ENCODE measurements at places on chromosomes 6 and 20.

- no peak for DNase-seq
Measured at GRCh38 chr6:12601881-12602280, 114.7 kb upstream of the PHACTR1 start.

DNA sequence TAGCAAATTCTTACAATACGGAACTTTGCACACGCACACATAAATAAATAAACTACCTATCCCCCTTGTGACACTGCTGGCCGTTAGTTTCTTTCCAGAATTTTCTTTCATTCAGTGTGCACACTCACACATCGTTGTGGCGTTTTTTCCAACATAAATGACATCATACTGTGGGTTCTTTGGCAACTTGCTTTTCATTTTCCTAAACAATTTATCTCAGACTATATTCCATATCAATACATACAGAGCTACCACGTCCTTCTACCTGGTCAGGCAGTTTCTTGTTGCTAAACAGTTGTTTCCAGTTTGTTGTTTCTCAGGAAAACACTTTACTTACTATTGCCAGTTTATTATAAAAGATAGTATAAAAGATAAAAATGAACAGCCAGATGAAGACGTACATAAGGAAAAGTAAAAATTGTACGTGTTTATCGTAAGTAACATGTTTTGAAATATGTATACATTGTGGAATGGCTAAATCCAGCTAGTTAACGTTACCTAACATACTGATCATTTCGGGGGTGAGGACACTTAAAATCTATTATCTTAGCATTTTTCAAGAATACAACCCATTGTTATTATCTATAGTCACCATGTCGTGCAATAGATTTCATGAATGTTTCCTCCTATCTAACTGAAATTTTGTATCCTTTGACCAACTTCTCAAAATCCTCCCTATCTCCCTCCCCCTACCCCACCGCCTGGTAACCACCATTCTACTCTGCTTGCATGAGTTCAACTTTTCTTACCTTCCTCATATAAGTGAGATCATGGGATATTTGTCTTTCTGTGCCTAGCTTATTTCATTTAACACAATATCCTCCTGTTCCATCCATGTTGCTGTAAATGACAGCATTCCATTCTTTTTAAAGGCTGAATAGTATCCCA is 1.2 kb upstream of the TP53RK start:
- DNase-seq, result no peak

DNA sequence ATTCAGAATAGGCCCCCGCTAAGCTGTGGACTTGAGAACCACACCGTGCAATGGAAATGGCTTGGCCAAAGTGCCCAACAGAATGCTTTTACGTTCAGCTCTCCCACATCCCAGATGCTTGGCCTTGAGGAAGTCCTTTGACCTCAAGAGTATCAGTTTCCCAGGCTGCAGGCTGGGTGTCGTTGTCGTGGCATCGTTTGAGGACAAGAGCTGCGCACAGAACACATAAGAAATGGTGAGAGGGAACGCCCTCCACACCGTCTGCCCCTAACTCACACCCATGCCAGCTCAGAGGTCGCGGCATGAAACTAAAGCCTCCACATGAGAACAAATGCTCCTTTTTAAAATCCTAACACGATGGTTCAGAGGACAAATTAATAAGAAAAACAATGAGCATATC is 37.0 kb downstream of the NFATC2 start:
- no peak for DNase-seq

- DNase-seq, result no peak
Measured at GRCh38 chr6:170230520-170231292, 60.2 kb downstream of the DLL1 start.

- DNase-seq, result no peak
Measured at GRCh38 chr6:28429781-28430180, 13.5 kb downstream of the ZSCAN23 start.

GRCh38 chr6:30441171-30441570 is 48.1 kb upstream of the HLA-E start:
- DNase-seq, result no peak

DNA sequence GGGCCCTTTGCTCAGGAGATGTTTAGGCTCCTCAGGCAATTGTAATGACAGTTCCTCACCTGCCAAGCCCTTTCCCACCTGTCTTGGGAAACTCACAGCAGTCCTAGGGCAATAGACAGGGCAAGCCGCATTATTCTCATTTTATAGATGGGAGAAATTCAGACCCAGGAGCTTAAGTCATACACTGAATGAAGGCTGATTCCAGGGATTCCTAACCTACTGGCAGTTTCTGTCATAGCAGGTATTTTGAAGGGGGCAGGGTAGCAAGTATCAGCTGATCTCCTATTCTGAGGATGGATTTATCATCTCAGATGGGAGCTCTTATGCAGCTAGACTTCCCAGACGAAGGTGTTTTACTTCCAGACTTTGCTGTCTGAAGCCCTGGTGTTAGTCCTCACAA is 61.4 kb upstream of the MYL9 start:
- no peak for DNase-seq

DNA sequence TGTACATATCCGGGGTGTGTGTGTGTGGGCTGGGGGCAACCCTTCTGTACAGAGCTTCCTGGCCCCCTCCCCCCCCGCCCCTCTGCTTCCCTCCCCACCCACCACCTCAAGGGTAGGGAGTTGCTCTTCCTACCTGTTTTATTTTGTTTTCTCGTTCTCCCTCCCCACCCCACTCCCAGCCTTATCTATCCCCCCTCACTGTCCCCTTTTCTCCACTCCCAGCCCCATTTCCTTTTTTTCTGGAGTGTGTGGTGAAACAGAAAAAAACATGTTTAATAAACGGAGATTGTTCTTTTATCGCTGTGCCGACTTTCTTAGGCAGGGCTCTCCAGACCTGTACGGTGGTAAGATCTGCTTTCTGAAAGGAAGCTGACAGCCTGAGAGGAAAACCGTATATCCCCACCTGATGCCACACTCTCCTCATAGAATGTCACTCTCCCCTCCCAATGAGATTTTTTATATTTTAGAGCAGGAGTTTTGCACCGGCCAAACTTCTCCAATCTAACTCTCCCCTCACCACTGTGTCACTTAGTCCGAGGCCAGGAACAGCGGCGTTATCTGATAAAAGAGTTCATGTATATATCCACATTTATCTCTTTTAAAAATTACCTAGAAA is 875 bp upstream of the ZBTB9 start:
- peak; percentile 23 for DNase-seq

DNA sequence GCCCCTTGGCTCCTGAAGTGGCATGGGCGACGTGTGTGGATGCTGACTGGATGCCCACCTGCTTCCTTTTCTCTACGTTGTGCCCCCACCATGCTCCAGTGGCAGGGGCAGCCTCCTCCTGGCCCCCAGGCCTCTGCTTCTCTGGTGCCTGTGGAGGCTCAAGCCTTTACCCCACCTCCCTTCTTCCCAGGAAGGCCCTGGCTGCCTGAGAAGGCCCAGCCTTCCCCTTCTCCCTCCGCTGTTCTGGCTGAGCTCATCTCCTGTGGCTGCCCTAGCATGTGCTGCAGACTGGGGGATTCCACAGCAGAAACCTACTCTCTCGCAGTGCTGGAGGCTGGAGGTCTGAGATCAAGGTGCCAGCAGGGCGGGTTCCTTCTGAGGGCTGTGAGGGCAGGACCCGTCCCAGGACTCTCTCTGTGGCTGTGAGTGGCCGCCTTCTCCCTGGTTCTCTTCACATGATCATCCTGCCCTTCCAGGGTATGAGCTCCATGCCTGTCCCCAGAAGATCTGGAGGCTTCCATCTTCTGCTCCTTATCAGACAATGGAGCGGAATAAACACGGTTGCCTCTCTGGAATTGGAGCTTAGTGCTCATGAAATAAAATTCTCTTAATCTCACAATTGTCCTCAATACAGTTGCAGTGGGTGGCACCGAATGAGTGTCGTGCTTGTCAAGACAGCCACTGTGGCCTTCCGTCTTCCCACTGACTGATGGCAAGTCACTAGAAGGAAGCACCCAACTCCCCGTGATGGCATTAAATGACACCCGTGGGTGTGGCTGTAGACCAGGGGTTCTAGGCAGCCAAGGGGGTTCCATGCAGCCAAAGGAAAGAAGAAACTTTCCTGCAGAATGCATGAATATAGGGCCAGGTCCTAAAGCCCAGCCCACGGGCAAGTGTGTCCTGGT is 25.1 kb downstream of the PHACTR3 start:
- DNase-seq, result no peak

Data from 8988T (cell line).